ENCODE measurements at places on chromosomes 16 and 17.

GRCh38 chr17:46106966-46107644, 86.1 kb downstream of the KANSL1 start:
- no peak for DNase-seq

GRCh38 chr17:77847221-77848085, 111.0 kb upstream of the TNRC6C start:
- no peak for DNase-seq

DNA sequence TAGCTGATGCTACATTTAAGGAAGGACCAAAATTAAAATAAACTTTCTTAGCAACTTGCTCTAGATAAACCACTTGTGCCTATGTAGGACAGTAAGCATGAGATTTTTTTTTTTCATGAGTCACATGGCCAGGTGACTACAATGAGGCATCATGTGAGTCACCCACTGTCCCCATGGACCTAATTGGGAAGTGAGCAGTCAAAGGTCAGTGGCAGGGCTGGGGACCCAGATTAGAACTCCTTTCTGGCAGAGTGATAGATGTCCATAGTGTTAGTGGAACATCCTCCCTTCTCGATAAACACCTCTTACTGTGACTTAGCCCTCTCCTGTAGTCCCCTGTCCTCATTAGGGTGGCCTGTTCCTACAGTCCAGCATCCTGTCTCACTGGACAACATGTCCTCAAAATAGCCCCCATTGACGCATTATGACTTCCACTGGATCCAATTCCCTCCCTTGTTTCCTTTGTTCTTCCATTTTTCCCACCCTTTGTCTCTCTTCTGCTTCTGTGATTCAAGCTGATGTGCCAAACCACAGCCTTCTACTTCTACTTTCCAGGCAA, 12.4 kb downstream of the ITGB3 start:
- no peak for DNase-seq

DNA sequence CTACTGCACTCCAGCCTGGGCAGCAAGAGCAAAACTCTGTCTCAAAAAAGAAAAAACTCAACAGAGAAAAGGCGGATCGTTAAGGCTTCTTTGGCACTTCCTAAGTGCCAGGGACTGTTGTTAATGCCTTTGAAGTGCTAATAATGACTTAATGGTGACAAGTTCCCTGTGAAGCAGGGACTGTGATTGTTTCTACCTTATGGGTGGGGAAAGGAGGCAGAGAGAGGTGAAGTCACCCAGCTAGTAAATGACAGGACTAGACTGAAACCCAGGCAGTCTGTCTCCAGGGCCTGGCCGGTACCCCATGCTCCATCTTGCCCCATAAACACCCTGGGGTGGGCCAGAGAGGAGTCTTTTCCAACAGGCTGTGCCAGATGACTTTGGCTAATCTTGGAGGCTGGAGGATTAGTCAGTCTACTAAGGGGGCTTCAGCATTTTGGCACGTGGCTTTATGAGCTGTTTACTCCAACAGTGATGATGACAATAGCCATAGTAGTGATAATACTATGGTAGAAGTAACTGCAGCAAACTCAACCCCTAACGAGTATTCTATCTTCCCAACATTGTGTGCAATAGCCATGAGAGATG, 26.9 kb downstream of the ABCC1 start:
- DNase-seq = no peak

GRCh38 chr16:74166456-74166855, 130.2 kb upstream of the PSMD7 start:
- no peak for DNase-seq

All from cerebellum (tissue), 4 donors.